ENCODE measurements at places on chromosomes 6 and 20. TPM values are rescaled to one million over a fixed set of nuclear protein-coding genes. Genes with fewer than 3 reads are reported as not detected.

GRCh38 chr6:53627391-53628218, 38.0 kb downstream of the KLHL31 start:
- no peak for DNase-seq

GRCh38 chr20:25017257-25017803, 24.8 kb upstream of the APMAP start:
- no peak for DNase-seq

GRCh38 chr20:54184904-54185626, 11.3 kb upstream of the CYP24A1 start:
- no peak for DNase-seq

GRCh38 chr20:44772636-44773035, 27.0 kb downstream of the KCNK15 start:
- no peak for DNase-seq

DNA sequence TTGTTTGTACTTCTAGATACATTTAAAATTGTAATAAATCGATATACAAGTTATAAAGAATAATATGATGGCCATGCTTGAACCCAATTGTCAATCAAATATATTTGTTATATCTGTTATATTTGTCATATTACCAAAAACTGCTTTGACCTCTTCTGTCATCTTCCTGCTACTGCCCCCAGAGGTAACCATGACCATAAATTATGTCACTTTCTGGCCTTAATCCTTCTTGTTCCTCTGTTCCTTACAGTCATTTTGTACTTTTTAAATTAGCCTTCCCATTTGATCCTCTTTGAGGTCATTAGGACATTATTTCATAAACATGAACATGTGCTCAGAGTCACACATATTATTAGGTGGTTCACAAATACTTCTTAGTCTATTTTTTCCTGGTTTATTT, 124.7 kb downstream of the HFE start:
- no peak for DNase-seq

- peak; percentile 2 for DNase-seq
These were observed 5.6 kb upstream of the ADGRF1 start for GRCh38 chr6:47047479-47048407.

DNA sequence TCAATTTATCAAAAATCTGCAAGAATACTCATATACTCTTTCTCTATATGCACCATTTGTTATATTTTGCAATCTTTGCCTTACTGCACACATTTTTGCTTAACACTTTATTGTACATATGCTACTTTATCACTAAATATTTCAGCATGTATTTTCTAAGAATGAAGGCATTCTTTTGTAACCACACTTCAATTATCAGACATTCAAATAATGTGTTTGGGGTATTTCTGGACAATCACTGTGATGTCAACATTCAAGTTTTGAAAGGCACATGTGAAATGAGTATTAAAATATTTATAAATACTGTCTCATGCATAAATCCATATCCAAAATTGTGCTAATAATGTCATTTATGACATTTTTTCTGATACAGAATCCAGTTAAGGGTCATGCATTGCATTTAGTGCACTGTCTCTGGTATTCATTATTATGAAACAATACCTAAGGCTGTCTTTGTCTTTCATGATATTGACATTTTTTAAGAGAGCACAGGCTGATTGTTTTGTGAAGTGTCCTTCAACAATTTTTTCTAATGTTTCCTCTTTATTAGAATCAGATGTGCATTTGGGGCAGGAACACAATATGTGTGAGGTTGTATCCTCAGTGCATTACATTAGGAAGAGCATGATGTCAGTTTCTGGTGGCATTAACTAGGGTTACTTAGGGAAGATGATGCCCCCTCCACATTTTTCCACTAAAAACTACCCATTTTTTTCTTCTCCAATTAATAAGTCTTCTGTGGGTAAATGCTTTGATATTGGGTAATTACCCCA, 105.7 kb downstream of the MTFR2 start:
- no peak for DNase-seq

DNA sequence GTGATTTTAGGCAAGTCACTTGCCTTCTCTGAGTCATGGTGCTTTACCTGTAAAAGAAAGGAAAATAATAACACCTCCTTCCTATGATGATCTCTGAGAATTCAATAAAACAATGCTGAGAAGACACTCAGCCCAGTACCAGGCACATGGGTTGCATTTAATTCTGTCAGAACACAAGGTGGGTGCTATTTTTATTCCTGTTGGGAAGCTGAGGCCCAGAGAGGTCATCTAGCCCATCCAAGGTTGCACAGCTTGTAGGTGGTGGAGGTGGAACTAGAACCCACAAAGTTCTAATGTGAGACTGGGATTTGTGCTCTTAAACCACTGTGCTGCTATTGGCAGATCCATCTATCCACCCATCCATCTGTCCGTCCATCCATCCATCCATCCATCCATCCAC, 39.6 kb upstream of the PTGIS start:
- DNase-seq: no peak

DNA sequence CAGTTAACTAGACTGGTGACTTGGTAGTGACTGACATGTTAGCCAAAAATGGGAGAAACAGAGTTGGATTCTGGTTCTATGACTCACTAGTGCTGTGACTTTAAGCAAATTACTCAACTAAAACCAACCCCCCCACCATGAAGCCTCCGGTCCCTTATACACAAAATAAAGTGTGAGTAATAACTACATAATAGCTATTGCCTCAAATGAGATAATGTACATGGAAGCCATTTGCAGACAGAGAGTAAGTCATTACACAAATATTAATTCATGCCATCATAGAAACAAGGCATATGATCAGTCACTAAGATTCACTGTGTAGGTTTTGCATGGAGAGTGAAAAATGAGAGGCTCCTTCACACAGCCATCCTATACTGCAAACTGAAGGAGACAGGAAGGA, 111.9 kb downstream of the HIVEP2 start:
- DNase-seq: no peak

GRCh38 chr6:132414761-132415160, 13.5 kb upstream of the MOXD1 start:
- no peak for DNase-seq

- DNase-seq: no peak
These were observed 73.3 kb downstream of the SLC22A23 start for GRCh38 chr6:3383525-3383924.

DNA sequence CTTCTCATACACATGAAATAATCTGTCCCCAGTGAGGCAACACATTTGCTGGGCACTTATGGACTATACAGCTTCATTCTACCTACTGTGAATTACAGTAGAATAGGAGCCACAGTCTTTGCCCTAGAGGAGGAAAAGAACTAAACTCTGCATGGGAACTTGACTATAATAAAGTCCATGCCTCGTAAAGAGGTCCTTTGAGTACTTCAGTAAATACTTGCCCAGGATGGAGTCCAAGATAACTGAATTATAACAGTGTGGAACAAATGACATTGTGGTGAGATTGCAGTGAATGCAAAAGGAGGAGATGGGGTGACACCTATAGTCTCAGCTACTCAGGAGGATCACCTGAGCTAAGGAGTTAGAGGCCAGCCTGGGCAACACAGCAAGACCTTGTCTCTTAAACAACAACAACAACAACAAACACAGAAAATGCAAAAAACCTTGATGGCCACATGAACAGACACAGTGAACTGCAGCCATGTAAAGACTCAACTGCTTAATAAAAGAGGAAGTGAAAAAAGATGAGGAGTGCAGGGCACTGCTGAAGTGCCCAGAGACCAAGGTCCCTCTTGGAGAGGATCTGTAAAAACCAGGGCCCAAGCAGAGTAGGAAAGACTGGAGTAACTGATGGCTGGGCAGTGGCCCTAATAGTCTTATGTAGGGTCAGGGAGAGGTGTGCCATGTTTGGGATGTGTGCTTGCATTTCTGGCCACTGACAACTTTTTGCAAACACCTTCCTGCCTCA, 3.7 kb downstream of the MRPS18A start:
- no peak for DNase-seq

The MUC21 gene
- not detected for polyA plus RNA-seq
